Activated CD8-positive, alpha-beta memory T cell treated with anti-CD3 and anti-CD28 coated beads, Interleukin-2, amount 10 ng/mL, durations not matched to agents 7 days and 5 days (primary cell): ENCODE measurements at places on chromosomes 6 and 20. TPM values are rescaled to one million over a fixed set of nuclear protein-coding genes. Genes with fewer than 3 reads are reported as not detected.

MYL9 gene
- 0.59 TPM for total RNA-seq

DNA sequence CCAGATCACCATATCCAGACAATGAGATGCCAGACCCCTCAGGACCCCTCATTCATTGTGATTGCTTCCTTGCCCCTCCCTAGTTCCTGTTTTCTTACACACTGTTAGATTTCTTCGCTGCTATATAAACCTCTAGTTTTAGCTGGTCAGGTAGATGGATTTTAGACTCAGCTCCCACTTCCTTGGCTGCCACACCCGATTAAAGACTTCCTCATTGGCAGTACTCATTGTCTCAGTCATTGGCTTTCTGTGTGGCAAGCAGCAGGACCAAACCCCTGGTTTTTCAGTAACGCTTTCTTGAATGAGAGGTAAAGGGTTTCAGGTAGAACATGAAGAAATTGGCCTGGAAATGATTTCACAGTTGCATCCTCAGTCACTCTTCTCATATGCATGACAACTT, 47.9 kb downstream of the QRSL1 start:
- DNase-seq: no peak

- no peak for DNase-seq
Measured at GRCh38 chr20:41125530-41126457, 11.5 kb upstream of the PLCG1 start.

- DNase-seq: no peak
Measured at GRCh38 chr6:82264824-82265223, 17.3 kb upstream of the IBTK start.

GRCh38 chr6:38117281-38117680, 297.8 kb downstream of the ZFAND3 start:
- no peak for DNase-seq

DNA sequence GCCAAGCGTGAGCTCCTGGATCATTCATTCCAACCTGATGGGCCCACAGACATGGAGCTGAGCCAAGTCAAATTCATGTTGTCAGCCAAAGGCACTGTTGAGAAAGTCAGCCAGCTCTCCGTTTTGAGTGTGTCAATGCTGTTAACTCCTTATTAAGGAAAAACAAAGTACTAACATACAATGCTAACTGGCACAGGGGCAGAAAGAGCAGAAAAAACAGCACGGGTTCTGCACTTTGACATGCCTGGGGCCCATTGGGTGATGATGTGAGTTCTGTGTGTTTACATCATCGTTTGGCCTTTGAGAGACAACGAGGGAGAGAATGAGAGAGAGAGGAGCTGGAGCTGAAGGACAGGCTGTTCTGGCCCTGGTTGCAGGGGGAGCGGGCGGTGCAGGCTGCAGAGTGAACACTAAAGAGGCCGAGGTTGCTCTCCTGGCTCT, 85.9 kb downstream of the SMOC2 start:
- DNase-seq: no peak

HLA-DPA1 gene
- total RNA-seq: 276 TPM

GRCh38 chr20:50303573-50304500, 113.2 kb downstream of the CEBPB start:
- DNase-seq: no peak

DNA sequence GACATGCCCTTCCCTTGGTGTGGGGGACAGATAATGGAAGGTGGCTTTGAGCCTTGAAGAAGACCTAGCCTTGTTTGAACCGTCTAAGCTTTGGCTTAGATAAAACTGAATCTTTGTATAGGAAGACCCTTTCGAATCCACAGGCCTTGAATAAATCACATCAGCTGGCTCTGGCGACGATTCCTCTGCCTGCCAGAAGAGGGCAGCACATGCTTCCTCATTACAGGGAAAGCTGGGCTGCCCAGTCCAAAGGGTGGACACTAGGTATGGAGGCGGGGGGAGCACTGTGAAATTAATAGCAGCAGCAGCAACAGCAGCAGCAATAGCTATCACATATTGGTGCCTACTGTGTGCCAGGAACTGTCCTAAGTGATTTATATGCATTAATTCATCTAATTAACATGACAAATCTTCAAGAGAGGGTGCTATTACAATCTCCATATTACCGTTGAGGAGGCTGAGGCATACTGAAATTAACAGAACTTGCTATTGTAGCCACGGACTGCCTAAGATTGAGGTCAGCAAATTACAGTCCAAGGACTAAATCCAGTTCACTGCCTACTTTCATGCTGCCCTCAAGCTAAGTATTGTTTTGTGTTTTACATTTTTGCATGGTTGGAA, 85.1 kb downstream of the CLIC5 start:
- peak; percentile 67 for DNase-seq

- no peak for DNase-seq
Measured at GRCh38 chr20:46315311-46315710, 7.0 kb upstream of the CDH22 start.

GRCh38 chr20:46929902-46930301, 35.3 kb downstream of the EYA2 start:
- DNase-seq: no peak

CLIC5 gene
- 6.3 TPM for total RNA-seq

DNA sequence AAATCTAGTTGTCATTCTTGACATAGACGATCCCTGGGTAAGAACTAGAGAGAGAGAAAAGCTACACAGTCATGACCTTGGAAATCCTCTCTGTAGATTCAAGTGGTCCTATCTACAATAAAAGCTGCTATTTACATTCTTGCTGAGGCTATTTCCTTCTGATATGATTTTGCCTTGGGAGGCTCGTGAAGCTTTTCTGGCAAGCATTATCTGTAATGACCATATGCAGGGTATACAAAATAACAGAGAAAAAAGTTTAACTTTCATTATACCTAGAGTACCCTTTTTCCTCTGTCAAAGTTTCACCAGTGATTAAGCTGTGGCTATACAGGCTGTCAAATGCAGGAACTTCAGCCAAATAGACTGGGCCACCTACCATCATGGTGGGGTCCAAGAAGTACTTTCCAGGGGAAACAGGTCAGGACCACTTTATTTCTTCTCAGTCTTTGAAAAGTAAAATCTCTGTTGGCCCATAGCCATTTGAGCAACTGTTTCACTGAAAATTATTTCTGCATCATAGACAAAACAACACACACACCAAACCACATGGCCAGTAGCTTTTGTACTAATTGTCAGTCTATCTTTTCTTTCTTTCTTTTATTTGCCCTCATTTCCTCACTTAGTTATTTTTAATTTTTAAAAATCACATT, 677.0 kb upstream of the ID4 start:
- DNase-seq: no peak

BPIFB1 gene
- not detected for total RNA-seq

- no peak for DNase-seq
Measured at GRCh38 chr6:109672175-109672574, 18.8 kb downstream of the AK9 start.

- DNase-seq: no peak
Measured at GRCh38 chr6:79656134-79656533, 25.0 kb downstream of the SH3BGRL2 start.

MATN4 gene
- 2.2 TPM for total RNA-seq

PI16 gene
- 2.0 TPM for total RNA-seq

- no peak for DNase-seq
Measured at GRCh38 chr6:38212579-38212978, 393.1 kb downstream of the ZFAND3 start.

SCGN gene
- not detected for total RNA-seq

- peak; percentile 61 for DNase-seq
Measured at GRCh38 chr6:157323966-157324300, 614 bp upstream of the TMEM242 start.

DNA sequence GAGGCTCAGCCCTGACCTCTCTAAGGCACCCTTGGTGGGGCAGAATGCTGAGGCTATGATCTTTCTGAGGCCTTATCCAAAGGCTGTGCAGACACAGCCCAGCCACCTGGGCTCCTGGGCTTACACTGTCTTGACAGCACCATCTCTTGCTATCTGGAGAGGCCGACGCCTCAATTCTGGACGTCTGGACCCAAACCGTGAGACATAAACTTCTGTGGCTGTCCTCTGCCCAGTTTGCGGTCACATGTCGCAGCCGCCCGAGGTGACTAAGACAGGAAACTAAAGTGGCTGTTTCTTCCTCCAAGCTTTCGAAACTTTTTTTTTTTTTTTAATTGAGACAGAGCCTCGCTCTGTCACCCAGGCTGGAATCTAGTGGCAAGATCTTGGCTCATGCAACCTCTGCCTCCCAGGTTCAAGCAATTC, 49.3 kb downstream of the PRR18 start:
- peak; percentile 77 for DNase-seq

ADNP gene
- total RNA-seq: 66.1 TPM

DNA sequence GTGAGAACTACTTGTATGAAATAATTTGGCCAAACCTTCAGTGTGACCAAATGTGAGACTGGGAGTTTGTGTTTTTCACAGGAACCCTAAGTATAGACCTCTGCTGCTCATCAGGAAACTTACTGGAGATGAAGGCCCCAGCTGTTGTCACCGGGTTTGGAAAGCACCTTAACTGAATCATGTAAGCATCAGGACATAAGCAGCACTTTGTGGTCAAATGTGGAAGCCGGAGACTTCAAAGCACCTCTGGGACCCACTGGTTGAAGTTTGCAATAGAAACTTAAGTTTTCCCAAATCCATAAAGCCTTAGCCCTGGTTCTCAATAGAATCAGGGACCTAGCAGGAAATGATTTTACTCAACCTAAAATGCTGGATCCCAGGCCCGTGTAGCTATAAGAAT, 14.3 kb downstream of the TTPAL start:
- no peak for DNase-seq

DNA sequence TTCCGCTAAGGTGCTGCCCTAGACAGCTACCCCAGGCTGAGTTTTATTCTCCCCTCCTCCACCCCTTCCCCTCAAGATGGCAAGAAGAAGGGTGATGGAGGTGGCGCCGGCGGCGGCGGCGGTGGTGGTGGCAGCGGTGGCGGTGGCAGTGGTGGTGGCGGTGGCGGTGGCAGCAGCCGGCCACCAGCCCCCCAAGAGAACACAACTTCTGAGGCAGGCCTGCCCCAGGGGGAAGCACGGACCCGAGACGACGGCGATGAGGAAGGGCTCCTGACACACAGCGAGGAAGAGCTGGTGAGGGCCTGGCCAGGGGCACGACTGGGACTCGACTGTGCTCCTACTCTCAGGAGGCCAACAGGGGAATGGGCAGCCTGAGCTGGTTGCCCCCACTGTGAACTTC, 35.1 kb downstream of the EIF2S2 start:
- no peak for DNase-seq
